ENCODE measurements at places on chromosomes 5 and 9.

DNA sequence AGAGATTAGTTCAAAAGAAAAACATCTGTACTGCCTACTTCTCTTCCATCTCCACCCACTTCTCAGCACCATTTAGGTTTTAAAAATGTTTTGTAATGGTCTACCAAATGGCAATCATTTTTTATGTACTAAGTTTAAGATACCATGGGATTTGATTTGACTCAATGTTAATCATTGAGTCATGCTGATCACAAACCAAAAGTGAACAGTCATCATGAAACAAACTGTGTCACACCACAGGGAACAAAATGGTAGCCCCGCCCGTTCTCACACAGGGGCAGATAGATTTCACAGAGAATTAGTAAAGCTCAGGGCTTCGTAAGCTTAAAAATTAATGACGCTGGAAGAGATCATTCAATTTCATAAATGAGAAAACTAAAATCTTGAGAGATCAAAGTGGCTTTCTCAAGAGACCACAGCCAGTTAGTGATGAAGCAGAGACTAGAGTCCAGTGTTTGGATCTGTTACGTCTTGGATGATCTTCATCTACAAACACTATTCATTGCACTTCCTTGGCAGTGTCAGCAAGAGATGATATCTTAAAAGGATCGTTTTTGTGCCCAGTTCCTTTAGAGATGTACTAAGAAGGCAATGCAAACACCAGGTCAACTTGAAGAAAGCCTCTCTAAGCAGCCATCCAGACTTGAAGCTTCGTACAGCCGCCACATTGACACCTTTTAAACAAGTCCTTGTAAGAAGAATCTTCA lies 33.9 kb upstream of the TRIO start:
- DNase-seq = no peak

GRCh38 chr9:75826314-75826713 lies 64.2 kb upstream of the PCSK5 start:
- DNase-seq = no peak

DNA sequence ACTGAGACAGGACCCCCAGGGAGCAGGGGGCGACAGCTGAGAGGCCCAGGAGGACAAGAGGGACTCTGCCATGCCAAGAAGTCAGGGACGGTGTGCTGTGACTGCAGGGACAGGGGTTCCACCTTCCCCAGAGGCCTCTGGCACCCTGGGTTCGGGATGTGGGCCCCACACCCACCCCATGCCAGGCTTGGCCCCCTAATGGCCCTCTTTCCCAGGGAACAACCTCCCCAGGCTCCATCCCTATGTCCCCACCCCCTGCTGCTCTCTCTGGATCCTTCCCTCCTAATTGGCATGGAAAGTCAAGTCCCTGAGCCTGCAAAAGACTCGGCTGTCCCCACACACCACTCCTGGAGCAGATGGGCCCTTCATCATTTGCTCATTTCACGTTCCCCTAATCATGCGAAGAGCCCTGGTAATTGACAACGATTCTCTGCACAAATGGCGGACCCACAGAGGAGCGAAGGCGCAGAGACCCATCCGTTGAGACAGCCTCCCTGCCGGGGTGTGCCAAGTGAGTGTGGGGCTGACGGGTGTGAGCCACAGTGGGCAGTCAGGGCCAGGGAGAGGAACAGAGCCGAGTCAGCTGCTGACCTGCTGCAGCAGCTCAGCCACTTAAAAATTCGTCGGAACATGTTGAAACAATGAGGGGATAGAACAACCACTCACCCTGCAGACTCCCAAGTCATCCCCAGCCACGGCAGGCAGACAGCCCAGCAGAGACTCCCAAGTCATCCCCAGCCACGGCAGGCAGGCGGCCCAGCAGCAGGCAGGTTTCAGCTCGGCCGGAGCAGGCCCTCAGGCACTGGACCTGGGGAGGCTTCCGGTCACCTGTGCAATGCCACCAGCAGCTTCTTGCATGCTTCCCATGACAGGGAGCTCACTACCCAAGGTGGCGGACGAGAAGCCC lies 109.0 kb downstream of the VAV2 start:
- no peak for DNase-seq

DNA sequence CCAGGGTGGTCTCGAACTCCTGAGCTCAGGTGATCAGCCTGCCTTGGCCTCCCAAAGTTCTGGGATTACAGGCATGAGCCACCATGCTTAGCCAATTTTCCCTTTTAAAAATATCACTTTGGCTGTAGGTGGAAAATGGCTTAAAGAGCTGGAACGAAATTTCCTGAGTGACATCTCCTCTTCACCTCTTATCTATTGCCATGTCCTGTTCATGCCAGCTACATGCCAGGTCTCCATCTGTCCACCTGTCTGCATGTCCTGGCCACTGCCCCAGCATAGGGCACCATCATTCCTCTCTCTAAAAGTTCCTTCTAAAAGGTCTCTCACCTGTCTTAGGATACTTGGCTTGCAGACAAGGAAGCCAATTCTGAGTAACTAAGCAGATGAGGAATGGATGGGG lies 2.8 kb upstream of the GRK6 start:
- no peak for DNase-seq

- no peak for DNase-seq
Observed at GRCh38 chr5:95939465-95939864, 22.2 kb downstream of the ELL2 start.

DNA sequence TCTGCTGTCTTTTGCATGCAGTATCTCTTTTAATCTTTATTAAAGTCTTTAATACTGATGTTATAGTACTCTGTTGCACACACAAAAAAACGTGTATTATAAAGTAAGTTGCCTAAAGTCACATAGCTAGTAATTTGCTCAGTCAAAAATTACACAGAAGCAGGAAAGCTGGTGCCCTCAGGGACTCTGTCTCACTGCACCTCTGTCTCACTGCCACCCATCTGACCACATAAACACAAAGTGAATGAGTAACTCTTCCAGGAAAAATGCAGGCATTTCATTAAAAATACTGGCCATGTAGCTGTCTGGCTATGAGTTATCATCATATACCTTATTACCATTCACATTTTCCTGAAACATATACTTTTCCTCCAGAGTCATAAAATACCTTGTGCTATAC lies 591.7 kb downstream of the CSNK1G3 start:
- DNase-seq = no peak

DNA sequence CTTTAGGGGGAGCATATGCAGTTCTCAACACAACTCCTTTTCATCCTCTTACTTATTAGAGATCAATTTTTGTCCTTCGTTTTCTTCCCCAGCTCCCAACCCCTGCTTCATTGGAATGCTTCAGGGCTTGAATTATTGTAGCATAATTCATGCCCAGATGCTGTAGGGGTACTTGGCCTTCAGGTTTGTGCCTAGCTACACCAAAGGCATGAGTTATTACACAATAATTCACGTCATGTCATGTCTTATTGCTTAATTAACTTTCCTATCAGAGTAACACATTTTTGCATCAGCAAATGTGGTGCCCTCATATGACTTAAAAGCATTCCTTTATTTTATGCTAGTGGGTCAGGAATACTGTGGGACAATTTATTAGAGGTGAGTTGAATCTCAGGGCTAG lies 507.2 kb downstream of the NFIB start:
- DNase-seq = no peak

GRCh38 chr5:59607138-59607765 lies 286.3 kb downstream of the PDE4D start:
- DNase-seq = no peak

Measured in activated effector memory CD4-positive, alpha-beta T cell treated with Interleukin-2 at 50 U/mL for 16 hours (primary cell).